ENCODE measurements at places on chromosomes 7 and 10.

DNA sequence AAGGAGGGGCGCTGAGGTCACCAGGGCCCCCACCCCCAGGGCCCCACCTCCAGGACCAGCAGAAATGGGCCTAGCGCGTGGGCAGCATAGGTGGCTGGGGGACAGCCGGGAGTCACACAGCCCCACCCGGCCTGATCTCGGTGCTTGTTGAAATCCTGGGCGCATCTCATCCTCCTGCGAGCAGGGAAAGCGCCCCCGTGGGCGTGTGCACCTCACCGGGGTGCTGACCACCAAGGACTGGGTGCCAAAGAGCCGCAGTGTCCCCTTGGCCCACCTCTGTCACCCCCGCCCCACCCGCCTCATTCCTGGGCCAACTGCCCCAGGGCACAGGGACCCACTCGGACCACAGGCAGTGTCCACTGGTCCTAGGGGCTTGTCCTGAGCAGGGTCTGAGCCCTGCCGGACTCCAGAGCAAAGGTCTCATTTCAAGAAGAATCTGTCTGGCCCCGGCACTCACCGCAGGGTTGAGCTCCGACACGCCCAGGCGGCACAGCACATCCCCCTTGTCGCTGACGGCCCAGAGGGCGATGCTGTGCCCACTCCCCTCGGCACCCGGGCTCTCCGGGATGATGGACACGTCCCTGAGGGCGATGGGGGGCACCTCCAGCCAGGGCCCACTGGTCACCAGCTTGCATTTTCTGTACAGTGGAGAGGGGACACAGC is 11.4 kb downstream of the BHLHA15 start:
- no peak for DNase-seq

- no peak for DNase-seq
Observed at GRCh38 chr10:118997379-118997778, 32.1 kb upstream of the NANOS1 start.

GRCh38 chr7:103944230-103944900 is 45.1 kb downstream of the RELN start:
- no peak for DNase-seq

GRCh38 chr7:105480931-105481330 is 41.1 kb downstream of the PUS7 start:
- DNase-seq, result no peak

DNA sequence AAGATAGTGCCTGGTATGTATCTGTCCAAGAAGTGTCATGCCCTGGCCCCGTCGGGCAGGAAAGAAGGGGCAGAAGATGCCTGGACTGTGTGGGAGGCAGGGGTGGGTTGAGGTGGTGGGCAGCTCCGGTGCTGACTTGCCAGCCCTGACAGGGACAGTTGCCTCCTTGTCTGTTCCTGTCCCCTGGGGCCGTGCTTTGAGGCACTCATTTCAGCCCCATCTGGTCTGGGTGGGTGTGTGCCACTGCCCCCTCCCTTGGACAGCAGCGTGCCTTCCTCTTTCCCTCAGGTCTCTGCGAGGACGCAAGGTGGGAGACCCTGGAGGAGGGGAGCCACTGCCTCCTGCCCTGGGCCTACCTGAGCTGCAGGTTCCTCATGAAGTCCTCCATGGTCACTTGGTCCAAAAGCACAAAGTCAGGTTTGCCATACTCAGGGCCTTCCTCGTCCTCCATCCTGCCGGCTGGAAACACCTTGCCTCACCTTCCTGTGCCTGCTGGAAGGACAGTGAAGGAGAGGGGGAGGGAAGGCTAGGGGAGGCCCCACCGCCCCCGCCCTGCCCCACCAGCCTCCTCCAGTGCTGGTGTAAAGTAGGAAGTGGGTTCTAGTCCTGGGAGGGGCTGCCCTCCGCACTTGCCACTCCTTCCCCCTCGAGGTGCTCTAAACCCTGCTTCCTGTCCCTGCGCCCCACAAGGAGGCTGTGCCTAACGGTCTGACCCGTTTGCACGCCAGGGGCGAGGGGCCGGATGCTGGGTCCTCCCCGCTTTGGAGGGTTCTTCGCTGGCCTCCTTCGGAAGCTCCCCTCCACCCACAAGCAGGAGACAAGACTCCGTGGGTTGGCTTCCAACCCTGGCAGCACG is at the start of gene MYO1G:
Gene MYO1G, minus strand, starts transcription at position 505 of the 856 bp plus-strand sequence. Its CDS starts 54 bp downstream, at position 451.
- DNase-seq, result no peak

DNA sequence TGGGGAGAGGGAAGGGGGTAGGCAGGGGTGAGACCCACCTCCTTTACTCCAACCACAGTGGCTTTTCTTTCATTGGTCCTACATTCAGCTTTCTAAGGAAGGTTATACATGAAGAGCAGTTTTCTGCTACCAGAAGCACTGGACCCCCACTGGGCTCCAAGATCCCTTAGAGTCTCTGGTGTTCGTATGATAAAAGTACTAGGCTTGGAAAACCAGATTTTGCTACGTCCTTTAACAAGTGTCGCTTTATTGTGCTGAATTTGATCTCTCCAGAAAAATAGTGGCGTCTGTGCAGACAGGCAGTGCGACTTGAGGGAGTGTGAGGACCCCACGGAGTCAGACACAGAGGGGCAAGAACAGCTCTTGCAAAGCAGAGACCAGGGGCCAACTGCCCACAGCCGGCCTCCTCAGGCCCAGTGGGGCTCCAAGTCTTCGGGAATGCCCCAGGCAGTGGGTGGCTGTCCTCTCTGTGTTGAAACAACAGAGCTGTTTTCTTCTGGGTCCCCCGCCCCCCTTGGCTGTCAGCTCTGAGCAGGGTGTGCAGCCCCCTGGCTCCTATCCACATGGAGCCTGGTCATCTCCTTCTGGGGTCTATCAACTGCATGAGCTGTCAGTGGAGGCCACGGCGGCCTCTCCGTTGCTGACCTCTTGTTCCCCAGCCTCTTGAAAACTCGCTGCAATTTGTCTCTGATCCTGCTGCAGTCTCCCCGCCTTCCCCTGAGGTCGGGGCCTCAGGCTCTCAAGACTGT is 333.2 kb downstream of the RPS24 start:
- no peak for DNase-seq

DNA sequence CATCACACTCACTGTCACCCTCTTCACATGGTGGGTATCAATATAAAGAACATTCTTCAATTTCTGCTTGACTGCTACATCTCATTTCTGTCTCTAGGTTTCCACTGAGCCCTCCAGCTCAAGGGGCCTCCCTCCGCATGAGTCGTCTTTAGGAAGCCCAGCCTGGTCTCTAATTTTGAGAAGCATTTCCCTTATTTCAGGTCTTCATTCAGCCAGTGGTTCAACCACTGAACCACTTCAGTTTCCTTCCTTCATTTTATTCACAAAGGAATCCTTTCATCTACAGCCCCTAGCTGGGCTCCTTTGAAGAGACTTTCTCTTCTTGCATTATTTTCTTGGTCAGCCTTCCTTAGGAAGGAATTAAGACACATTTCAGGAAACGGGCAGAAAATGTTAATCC is 257.4 kb downstream of the KCNMA1 start:
- DNase-seq, result no peak

DNA sequence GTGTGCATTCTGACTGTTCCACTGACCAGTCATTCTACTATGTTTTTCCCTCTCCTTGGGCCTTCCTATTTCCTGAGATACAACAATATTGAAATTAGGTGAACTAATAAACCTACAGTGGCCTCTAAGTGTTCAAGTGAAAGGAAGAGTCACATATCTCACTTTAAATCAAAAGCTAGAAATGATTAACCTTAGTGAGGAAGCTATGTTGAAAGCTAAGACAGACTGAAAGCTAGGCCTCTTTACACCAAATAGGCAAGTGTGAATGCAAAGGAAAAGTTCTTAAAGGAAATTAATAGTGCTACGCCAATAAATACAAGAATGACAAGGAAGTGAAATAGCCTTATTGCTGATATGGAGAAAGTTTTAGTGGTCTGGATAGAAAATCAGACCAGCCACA is 5.7 kb upstream of the DYNC1I1 start:
- DNase-seq, result no peak

GRCh38 chr10:63114031-63114814 is 18.9 kb upstream of the NRBF2 start:
- no peak for DNase-seq

GRCh38 chr7:1050956-1051690 is 6.8 kb downstream of the GPR146 start:
- DNase-seq, result no peak

GRCh38 chr7:154380771-154381170 is 328.6 kb downstream of the DPP6 start:
- DNase-seq, result no peak

DNA sequence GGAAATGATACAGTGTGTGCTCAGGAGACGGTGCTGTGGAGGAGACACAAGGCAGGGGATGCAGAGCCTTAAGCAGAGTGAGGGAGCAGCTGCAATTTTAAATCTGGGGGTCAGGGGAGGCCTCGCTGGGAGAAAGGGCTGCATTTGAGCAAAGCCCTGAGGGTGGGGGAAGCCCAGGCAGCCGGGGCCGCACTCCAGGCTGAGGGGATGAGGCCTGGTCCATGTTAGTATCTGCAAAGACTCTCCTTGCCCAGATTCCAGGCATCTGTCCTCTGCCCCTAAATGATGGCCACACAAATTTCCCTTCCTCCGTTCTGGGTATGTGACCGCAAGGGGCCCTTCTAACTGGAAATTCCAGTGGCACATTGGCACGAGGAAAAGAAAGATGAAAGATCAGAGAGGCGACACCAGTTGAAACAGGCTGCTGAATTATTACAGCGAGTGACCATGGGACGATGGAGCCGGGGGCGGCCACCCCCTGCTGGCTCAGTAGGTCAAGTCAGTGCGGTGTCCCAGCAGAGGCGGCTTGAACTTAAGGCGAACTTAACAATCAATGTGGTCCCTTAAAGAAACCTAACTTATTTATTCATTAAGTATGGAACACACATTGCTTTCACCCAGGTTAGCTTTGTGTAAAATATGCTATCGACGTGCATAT is 62.3 kb upstream of the KAT6B start:
- DNase-seq, result no peak

- peak; percentile 90 for DNase-seq
Observed at GRCh38 chr7:141533149-141533949, 17.9 kb upstream of the AGK start.

DNA sequence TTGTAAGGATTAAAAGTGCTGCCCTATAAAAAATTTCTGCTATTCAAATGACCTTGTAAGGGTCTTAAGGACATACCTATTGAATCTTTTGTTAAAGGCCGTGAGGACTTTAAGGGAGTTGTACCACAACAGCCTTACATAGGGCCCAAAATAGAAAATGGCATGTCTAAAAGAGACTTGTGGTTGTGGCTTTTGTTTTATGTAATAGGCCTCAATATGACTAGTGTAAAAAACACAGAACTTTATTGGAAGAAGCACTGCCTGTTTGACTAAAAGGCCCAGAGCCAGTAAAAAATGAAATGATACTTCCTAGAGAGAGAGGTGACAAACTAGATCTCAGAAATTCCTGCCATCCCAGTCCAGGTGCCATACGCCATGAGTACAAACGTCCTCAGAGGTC is 286.6 kb downstream of the SEMA3D start:
- no peak for DNase-seq

DNA sequence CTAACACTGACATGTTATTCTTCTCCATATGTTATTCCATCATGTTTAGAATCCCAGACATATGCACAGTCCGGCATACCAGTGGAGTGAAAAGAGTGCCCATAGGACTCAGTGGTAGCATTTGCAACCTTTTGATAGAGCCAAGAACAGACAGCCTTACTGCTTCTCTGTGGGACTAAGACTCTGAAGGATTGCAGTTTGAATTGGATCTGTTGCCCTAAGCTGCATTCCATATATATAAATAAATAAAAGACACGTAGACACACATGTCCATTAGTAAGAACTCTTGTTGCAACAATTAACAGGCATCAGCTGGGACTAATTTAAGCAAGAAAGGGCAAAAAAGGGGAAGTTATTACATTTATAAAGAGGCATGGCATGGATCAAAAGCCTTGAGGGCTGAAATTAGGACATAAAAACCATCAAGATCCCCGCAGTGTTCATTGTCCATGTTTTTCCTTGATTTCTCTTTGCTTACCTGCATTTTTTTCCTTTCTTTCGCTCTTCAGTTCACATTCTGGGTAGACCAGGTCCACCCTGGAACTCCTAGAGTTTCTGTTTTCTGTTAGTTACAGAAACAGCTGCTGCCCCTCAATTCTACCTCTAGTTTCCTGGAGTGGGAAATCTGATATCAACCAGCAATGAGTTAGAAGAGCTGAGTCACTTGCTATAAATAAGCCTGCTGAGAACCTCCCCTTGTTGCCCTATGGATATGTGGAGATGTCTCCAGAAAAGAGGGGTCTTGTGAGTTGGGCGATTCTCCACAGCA is 132.4 kb downstream of the SORCS1 start:
- no peak for DNase-seq

DNA sequence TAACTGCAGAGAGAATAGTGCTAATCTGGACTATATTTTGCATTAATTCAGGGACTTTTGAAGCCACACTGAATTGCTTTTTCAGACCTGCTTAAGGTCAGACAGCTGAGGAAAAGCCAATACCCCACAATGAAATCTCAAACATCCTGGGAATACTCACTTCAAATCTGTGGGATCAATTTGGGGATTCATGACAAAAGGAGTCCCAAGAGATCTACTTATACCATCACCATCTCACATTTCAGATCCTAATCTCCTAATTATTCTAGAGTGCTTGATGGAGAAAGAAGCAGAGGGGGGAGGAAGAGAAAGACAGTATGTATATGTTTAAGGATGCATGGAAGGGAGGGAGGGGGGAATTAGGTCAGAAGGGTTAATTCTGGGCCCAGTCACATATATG is 202.2 kb downstream of the CACNA2D1 start:
- no peak for DNase-seq

GRCh38 chr10:3126741-3127346 is 45.7 kb downstream of the PITRM1 start:
- no peak for DNase-seq

DNA sequence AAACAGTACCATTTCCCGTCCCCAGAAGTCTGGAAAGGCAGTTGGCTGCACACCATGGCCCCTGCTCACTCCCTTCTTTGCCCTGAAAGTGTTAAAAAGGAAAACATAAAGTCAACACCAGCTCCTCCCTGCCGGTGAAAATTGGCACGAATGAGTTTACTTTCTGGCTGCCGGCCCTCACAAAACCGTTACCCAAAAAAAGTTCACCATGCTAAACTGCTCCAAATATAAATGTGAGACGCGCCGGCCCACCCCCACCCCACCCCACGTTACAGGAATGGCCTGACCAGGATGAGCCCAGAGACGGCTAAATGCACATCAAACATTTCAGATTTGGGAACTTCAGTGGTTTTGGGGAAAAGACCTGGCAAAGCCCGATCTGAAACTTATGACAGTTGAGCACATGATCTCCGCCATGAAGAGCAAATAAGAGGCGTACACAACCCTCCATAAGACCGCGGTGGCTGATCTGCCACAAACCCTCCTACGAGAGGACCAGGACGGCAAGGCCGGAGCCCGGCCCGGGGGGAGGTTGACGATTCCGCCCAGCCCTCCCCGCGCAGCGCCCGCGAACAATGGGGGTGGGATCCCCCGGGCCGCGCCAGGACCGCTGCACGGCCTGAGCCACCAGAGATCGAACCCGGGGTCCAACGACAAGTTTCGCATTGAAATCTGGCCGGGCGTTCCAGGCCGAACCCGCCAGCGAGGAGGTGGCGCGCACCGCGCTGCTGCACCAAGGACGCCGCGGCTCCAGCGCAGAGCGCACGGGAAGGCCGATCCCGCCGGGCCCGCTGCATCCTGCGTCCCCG is 952 bp downstream of the DIP2C start:
- no peak for DNase-seq
